ENCODE measurements at places on chromosomes 2 and 18. TPM values are rescaled to one million over a fixed set of nuclear protein-coding genes. Genes with fewer than 3 reads are reported as not detected.

Gene CREG2
- polyA plus RNA-seq, result 1.7 TPM

Gene LAMA1
- polyA plus RNA-seq, result 4.1 TPM

Gene KIAA2012
- not detected for polyA plus RNA-seq

DNA sequence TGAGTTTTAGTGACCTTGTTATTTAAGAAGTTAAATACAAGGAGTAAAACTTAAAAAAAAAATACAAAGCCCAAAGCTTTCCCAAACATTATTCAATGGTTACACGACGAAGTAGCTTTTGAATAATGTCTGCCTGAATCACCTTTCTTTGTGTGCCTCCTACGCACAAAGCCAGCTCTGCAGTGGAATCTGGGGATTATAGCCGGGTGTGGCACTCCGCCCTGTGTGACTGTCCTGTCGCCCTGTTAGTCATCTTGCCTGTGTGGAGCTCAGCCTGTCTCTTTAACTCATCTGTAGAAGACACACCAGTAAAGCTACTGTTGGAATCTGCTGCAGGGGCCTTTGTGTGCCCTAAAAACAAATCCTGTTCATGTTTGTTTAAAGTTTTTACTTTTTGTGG, 79.4 kb upstream of the TCF7L1 start:
- peaks cover 17% of the 10 kb centered on the region for H3K36me3 ChIP-seq
- peak overlapping the region; percentile 2 for H3K27ac ChIP-seq
- H3K27me3 ChIP-seq, result no peaks in the 10 kb centered on the region
- H3K4me3 ChIP-seq, result no peak overlapping the region
- peaks cover 14% of the 10 kb centered on the region for H3K4me1 ChIP-seq
- peak; percentile 2 for DNase-seq

DNA sequence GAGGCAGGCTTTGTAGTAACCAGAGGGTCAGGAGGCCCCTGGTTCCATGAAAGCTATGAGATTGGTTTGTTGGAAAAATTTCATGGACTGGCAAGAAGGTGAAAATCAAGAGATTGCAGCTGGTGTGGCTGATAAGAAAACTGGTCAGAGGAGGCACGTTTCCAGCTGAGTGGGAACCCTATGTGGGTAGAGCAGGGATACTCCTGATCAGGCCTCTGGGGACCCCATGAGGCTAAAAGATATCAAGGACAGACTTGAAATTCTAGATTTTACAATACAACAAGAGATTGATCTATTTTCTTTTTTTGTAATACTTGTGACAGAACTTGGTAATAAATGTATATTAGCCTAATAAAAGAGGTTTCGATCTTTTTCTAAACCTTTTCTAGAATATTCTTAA, 1615.1 kb downstream of the DPP10 start:
- H3K4me3 ChIP-seq, result no peak overlapping the region
- H3K36me3 ChIP-seq, result no peaks in the 10 kb centered on the region
- no peaks in the 10 kb centered on the region for H3K27me3 ChIP-seq
- no peak for DNase-seq

DNA sequence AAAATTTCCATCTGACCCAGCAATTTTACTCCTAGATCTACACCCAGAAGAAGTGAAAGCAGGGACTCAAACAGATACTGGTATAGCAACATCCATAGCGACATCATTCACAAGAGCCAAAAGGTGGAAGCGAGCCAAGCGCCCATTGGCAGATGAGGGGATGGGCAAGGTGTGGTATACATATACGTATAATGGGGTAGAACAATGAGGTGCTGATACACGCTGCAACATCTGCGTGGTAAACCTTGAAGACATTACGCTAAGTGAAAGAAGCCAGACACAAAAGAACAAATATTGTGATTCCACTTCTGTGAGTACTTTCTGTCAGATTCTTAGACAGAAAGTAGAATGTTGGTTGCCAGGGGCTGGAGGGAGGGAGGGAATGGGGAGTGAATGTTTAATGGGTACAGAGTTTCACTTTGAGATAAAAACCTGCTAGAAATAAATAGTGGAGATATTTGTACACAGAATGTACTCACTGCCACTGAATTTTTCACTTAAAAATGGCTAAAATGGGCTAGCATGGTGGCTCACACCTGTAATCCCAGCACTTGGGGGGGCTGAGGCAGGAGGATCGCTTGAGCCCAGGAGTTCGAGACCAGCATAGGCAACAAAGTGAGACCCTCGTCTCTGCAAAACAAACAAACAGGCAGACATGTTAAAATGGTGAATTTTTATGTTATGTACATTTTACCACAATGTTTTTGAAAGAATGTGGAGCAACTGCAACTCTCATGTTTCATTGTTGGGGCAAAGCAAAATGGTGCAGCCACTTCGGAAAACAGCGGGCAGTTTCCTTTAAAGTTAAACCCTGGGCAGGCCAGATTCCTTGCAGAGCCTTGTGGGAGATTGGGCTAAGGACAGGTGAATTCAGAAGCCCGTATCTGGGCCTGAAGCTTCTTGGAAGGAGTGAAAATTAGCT, 103.4 kb upstream of the MYCN start:
- H3K27me3 ChIP-seq, result no peaks in the 10 kb centered on the region
- H3K27ac ChIP-seq, result no peak overlapping the region
- no peaks in the 10 kb centered on the region for H3K36me3 ChIP-seq
- H3K4me1 ChIP-seq, result peaks cover 4% of the 10 kb centered on the region

GRCh38 chr2:139864821-139865302, 1084.7 kb upstream of the NXPH2 start:
- peak; percentile 62 for DNase-seq
- no peaks in the 10 kb centered on the region for H3K36me3 ChIP-seq
- H3K4me1 ChIP-seq, result no peaks in the 10 kb centered on the region
- no peak overlapping the region for H3K4me3 ChIP-seq

- no peak overlapping the region for H3K4me3 ChIP-seq
- H3K4me1 ChIP-seq, result peaks cover 26% of the 10 kb centered on the region
- H3K27me3 ChIP-seq, result peaks cover 8% of the 10 kb centered on the region
- no peaks in the 10 kb centered on the region for H3K36me3 ChIP-seq
These were observed 47.5 kb downstream of the MARCO start for GRCh38 chr2:118989481-118989880.

GRCh38 chr18:46283895-46284295, 179.7 kb downstream of the HAUS1 start:
- H3K4me3 ChIP-seq, result no peak overlapping the region
- no peaks in the 10 kb centered on the region for H3K4me1 ChIP-seq
- no peak overlapping the region for H3K27ac ChIP-seq

DNA sequence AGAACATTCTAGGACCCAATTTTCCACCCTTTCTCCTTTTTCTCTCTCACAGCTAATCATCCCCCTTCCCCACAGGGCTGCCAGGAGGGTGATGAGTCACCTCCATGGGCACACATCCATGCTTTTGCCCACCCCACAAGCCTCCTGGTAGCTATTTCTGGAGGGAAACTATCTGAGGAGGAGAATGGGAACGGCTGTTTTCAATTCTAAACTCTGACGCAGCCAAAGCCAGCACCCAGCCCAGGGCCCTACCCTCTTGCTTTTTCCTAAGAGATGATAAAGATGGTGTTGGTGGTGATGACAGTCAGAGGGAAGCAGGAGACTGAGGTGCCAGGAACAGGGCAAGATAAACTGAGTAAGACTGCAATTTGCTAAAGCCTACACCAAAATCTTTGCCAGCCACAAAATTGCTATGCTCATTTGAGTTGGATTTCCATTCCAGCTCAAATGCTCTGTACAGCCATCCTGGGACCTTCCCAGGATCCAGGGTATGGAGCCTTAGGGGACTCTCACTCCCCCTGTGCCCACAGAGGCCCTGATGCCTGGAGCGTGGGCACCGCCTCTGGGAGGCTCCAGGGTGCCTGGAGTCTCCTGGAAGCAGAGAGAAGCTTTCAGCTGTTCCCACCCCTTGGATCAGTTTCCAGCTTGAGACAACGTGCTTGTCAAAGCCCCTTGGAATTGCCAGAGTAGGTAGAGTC, 62.0 kb upstream of the FZD7 start:
- no peaks in the 10 kb centered on the region for H3K27me3 ChIP-seq
- H3K4me3 ChIP-seq, result no peak overlapping the region
- no peak overlapping the region for H3K27ac ChIP-seq
